ENCODE measurements at places on chromosomes 6 and 20.

- no peak for DNase-seq
Observed at GRCh38 chr20:550611-551010, 7.0 kb upstream of the CSNK2A1 start.

GRCh38 chr6:7249391-7249790 is 63.6 kb downstream of the SSR1 start:
- DNase-seq: no peak

- no peak for DNase-seq
Observed at GRCh38 chr6:11900662-11901598, 111.2 kb upstream of the HIVEP1 start.

DNA sequence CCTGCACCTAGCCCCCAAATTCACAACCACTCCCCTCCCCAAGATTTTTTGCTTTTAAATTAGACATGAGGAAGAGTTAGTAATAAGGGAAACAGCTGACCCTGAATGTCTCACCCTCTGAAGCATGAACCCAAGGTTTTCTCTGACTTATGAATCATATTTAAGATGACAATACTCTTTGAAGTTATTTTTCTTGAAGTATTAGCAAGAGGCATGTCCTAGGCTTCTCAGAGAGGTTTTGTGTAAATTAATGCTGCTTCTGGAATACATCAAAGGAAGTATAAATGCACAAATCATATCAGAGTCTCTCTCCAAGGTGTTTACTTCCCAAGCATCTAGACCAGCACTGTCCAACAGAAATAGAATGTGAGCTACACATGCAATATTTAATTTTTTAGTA is 408.1 kb upstream of the MARCKS start:
- no peak for DNase-seq

- no peak for DNase-seq
Observed at GRCh38 chr6:165967810-165968407, 199.7 kb downstream of the TBXT start.

GRCh38 chr20:34864216-34864615 is 8.4 kb downstream of the GGT7 start:
- no peak for DNase-seq

DNA sequence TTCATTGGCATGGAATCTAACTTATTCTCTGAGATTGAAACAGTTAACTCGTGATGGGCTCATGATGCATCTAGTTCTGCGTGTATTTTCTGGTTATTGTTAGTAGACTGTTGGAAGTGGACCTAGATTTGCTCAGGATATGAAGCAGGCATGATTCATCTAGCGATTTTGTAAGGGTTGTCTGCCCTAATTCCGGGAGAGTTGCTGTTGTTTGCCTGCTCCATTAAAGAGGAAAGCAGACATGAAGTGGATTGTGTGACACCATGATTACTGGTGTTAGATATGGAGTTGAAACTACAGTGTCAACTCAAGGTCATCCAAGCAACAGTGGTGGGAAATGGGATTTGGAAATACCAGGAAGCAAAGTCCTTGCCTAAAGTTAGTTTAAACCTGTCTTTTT is 41.0 kb downstream of the SOX4 start:
- DNase-seq: no peak

- DNase-seq: no peak
Observed at GRCh38 chr6:88402909-88403308, 236.8 kb upstream of the CNR1 start.

Data from activated CD4-positive, alpha-beta T cell treated with anti-CD3 and anti-CD28 coated beads for 24 hours (primary cell).